ENCODE measurements at places on chromosomes 16 and 17. TPM values are rescaled to one million over a fixed set of nuclear protein-coding genes. Genes with fewer than 3 reads are reported as not detected.

- no peak for DNase-seq
Observed at GRCh38 chr17:6306820-6307219, 128.1 kb downstream of the AIPL1 start.

DNA sequence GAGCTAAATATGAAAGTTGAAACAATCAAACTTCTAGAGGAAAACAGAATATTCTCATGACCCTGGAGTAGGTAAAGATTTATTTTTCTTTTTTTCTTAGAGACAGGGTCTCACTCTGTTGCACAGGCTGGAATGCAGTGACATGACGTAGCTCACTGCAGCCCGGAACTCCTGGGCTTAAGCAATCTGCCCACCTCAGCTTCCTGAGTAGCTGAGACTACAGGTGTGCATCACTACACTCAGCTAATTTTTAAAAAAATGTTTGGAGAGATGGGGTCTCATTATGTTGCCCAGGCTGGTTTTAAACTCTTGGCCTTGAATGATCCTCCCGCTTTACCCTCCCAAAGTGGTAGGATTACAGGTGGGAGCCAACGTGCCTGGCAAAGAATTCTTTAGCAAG lies 15.5 kb downstream of the IKZF3 start:
- no peak for DNase-seq

DNA sequence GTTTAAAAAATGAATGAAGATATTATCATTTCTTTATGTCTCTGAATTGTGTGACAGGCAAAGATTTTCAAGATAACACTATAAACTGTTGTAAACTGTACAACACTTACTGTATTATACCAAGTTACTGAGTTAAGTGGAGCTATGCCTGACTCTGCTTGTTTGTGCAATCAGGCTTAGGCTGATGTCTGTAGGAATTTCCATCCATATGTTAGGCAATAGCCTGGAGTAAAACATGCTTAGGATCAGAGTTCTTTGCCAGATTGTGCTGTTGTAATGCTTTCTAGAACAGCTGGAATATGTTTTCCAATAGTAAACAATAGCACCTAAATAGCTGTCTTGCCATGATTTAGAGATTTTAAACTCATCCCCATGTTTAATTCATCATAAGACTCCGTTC lies 1496.7 kb downstream of the CDH11 start:
- peak; percentile 3 for DNase-seq

DNA sequence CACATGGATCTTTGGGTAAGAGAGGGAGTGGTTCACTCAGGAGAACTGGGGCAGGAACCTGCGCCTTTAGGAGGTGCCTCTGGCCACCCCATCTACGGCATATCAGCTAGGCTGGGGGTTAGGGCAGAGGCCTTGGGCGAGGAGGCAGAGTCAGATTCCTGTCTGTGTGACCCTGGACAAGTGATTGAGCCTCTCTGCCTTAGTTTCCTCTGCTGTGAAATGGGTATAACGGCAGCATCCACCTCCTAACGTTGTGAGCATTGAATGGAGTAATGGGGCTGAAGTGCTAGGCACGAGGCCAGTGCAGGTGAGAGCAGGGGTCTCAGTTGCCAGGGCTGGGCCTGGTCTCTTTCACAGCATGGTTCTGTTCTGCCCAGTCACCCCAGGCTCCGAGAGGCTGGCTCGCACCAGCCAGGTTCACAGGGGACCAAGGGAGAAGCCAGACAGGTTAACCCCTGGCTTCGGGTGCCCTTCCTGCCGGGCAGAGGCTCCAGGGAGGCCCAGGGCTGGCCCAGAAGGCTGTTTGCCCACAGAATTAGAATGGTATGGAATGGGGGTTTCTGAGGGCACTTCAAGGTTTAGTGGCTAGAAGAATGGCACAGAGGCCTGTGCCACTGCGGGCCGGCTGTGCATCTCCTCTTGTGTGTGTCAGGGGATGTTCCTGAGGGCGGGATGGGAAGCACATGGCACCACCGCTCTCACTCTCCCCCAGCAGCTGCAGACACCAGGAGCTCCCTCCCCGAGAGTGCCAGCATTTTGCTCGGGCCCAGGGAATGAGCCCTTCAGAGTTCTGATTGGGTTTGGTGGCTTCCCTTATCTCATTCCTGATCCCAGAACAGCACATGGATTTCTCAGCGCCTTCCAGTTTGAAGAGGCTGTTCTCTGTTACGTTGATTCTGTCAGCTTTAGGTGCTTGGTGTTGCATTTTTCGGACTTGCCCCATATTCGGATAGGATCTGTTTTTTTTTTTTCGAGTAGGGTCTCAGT lies 23.8 kb downstream of the UNC13D start:
- DNase-seq: no peak

DNA sequence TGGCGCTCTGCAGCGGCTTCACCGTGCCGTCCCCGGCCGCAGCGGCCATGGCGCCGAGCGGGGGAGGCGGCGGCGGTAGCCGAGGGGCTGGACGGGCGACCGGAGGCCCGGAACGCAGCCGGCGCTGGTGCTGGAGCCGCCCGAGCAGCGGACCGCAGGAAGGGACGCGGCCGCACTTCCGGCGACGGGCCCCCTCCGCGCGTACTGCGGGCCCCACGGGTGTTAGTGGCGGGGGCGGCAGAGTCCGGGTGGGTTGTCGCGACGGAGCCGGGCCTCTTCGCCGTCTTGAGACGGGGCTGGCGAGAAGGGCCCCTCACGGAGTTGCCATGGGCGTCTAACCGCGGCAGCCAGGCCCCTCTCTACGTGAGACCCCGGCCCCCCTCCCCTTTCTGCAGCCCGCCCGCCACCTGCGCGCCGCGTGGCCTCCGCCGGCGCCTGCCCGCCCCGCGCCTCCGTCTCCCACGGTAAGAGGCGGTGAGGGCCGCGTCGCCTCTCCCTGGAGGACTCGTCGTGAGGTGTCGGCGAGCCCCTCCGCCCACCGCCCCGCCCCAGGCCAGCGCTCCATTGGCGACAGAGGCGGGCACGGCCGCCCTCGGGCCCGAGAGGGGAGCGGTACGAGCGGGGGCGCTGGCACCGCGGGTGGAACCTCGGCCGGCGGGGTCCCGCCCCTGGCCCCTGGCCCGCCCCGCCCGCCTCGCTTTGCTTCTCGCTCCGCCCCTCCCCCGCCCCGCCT lies at the start of the genes VPS9D1 and ZNF276:
VPS9D1 (minus strand) TSS at position 86 of the 733 bp plus-strand sequence; CDS start at position 49, 37 bp downstream.
ZNF276 (plus strand) TSS at position 725 of the 733 bp plus-strand sequence. CDS start 104 bp downstream, outside the sequence.
- peak; percentile 91 for DNase-seq

DNA sequence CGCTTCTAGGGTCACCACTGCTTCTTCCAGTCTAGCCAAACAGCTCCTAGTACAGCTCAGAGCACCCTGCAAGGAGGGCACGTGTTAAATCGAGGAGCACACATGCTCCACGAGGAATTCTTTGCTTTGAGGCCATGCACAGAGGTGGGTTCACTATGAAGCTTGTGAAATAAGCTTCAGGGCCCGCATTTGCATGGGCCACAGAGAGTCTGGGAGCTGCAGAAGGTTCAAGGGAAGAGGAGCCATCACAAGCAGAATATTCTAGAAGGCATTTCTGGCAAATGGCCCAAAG lies 55.3 kb downstream of the MYH13 start:
- DNase-seq: no peak

DNA sequence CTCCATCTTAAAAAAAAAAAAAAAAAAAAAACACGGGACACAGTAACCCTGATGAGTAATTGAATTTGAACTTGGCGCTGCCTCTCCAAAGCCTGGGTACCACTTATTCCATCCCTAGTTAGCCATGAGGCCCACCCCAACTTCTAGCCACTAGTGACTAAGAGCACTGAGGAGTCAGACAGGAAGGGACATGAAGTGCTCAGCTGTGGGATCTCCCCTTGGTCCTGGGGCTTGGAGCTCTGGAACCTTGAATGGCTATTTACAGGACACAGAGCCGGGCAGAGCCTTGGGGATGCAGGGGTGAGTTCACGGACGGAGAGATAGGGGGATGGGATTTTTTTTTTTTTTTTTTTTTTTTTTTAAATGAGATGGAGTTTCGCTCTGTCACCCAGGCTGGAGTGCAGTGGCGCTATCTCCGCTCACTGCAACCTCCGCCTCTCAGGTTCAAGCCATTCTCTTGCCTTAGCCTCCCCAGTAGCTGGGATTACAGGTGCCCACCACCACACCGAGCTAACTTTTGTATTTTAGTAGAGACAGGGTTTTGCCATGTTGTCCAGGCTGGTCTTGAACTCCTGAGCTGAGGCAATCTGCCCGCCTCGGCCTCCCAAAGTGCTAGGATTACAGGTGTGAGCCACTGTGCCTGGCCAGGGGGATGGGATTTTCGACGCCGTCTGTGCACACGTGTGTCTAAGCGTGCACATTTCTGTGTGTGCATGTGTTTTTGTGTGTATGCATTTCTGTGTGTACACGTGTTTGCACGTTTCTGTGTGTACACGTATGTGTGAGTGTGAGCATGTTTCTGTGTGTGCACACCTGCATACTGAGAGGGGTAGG lies 20.4 kb upstream of the CIBAR2 start:
- no peak for DNase-seq

DNA sequence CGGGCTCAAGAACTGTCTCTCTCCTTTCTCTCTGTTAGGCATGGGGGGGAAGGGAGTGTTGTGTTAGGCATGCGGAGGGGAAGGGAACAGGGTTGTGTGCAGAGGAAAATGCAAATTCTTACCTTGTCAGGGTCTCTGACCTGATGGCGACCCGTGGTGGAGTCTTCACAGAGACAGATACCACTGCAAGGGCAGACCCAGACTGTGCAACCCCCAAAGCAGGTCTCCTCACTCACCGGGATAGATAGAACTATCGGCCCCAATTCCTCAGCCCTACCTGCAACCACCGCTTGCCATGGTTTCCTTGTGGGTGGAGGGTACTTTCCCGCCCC lies 9.6 kb upstream of the MPP2 start:
- no peak for DNase-seq

DNA sequence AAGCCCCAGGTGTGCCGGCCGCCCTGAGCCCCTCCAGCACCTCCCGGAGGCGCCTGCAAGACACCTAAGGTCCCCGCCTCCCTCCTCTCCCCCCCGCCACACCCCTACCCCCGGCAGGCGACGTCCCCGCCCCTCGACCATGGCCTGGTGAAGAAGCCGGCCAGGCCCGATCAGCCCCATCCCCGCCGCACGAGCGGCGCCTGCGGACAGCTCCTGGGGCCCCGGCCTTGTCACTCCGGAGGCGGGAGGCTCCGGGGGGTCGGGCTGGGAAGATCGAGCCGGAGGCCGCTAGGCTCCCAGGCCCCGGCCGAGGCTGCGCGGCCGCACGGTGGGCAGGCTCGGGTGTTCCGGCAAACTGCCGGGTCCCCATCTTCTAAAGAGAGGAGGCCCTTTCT lies 405 bp upstream of the ACE start:
- DNase-seq: peak; percentile 30

DNA sequence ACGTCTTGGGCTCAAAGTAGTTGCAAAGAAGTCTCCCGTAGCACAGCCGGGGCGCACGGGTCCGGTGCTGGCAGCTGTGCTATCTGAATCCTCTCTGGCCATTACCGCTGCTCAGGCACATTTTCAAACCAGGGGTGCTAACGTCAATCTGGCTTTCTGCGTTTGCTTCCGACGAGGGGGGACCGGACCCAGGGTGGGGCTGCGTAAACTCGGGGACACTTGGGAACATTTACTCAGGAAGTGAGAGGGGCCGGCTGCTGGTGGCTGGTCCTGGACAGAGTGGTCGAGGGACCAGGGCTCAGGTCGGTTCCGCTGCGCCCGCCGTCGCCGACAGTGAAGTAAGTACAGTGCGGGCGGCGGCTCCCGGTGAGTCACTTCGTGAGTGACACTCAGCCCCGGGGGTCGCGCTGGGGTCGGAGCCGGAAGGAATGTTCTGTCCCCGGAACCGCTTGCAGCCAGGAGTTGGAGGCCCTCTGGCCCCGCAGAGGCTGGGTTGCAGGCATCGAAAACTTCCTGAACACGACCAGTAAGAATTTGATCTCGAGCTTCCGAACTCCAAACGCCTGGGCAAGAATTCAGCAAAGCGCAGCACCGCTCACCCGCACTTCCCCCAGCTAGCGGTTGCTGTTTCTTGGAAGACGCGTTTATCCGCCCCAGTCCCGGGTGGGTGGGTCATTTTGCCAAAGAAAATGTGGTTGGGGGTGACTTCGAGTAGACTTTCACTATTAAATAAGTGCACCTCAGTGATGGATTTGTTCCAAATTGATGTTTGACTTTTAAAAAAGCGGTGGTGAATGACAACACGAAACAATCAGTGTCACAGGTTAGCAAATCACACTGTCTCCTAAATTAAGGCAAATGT lies 1.4 kb upstream of the HS3ST3B1 start:
- DNase-seq: peak; percentile 53

DNA sequence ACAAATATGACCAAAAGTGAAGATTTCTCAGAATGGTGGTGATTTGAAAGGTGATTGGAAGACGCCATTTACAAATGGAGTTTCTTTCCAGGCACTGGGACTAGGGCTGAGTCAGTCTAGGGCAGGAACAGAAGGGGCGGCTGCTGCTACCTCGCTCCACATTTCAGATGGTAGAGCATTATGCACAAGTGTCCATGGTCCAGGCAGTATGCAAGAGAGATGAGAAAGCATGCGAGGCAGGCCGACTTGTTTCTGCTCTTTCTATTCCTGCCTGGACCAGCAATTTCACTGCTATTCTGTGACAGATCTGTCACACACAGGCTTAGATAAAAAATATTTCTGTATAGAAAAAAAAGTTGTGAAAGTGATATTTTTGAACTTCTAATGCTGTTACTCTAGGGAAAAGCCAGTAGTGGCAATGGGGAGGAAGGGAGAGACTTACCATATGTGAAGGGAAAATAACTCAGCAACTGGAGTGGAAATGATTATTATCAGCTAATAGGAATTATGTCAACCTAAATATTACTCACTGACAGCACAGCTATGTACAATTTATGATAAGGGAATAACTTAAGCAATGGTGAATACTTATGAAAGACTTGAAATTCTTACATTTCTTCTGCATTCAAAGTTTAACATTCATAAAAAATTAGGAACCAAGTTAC lies 134.7 kb upstream of the NETO2 start:
- no peak for DNase-seq

- peak; percentile 73 for DNase-seq
Observed at GRCh38 chr16:52069866-52070265, 477.1 kb downstream of the TOX3 start.

DNA sequence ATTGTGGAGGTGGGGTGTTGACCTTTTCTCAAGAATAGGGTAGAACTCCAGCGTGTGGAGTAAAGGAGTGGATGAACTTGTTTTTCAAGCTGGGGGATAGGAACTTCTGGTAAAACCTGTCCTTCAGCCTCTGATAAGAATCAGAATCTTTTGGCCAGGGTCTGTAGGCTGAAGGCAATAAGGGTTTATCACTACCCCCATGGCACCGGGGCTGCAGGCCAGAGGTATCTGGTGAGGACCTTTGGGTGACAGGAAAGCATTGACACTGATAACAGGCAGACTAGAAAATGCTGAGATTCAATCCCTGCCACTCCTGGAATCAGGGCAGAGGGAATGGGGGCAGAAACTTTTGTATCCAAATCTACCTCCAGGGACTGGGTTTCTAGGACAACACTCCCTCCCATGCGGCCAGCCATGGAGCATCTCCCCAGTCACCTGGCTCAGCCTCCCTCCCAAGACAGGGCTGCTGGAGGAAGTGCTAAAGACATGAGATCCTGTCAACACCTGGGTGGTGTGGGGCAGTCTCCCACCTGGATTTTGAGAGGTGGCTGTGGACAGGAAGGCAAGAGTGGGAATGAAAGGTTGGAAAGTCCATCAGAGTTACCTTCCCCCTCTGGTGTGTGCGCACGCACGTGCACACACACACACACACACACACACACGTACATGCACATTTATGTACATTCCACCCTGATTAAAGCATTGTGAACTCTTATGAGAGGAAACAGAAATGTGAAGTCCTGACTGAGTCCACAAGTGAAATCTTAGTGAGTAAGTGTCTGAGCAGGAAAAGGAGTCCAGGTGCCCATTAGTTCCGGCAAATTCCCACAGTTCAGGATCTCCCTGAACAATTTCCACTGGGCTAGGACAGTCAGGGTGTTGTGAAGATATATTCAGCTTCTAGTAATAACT lies 53.1 kb upstream of the MARCHF10 start:
- DNase-seq: no peak

The MT1F gene
- 0.35 TPM for polyA plus RNA-seq

The SPOP gene
- polyA plus RNA-seq: 52.5 TPM

The TCAP gene
- polyA plus RNA-seq: 337 TPM

The KRT28 gene
- polyA plus RNA-seq: not detected
